ENCODE measurements at places on chromosomes 16 and 17. TPM values are rescaled to one million over a fixed set of nuclear protein-coding genes. Genes with fewer than 3 reads are reported as not detected.

Gene KRT14
- not detected for total RNA-seq

- H3K4me1 ChIP-seq: peaks cover 12% of the 10 kb centered on the region
- no peak overlapping the region for H3K27ac ChIP-seq
- H3K27me3 ChIP-seq: no peaks in the 10 kb centered on the region
- H3K36me3 ChIP-seq: no peaks in the 10 kb centered on the region
- no peak overlapping the region for H3K4me3 ChIP-seq
Measured at GRCh38 chr17:41962111-41962510, 4.5 kb upstream of the CNP start.

Gene KRTAP9-8
- total RNA-seq: not detected

DNA sequence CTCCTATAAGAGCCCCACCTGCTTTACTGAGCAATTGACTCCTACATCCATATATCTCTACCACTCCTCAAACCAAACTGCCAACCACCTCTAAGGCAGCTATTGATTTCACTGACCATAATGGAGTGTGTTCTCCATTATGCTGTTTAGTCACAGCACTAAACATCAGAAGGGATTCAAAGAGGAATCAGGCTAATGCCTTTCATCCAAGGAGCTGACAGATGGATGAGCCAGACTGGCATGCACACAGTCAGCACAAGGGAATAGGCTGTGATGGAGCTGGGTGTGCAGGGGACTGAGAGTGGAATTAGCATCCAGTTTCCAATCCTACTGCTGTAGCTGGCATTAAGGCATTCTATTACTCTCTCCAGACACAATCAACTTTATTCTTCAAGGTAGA, 88.7 kb upstream of the CCL2 start:
- no peak overlapping the region for H3K27ac ChIP-seq
- H3K4me3 ChIP-seq: no peak overlapping the region
- no peaks in the 10 kb centered on the region for H3K36me3 ChIP-seq
- H3K4me1 ChIP-seq: no peaks in the 10 kb centered on the region

- peaks cover 38% of the 10 kb centered on the region for H3K4me1 ChIP-seq
- H3K27me3 ChIP-seq: no peaks in the 10 kb centered on the region
- peak overlapping the region; percentile 48 for H3K27ac ChIP-seq
- no peak overlapping the region for H3K4me3 ChIP-seq
Measured at GRCh38 chr17:17778308-17779014, 58.3 kb downstream of the SREBF1 start.

- H3K27ac ChIP-seq: no peak overlapping the region
- DNase-seq: no peak
- H3K27me3 ChIP-seq: peaks cover 4% of the 10 kb centered on the region
- no peak overlapping the region for H3K4me3 ChIP-seq
- no peaks in the 10 kb centered on the region for H3K4me1 ChIP-seq
Measured at GRCh38 chr16:86061318-86061695, 162.3 kb downstream of the IRF8 start.

Gene PIEZO1
- total RNA-seq: 175 TPM

- no peak overlapping the region for H3K4me3 ChIP-seq
- H3K36me3 ChIP-seq: no peaks in the 10 kb centered on the region
- H3K4me1 ChIP-seq: no peaks in the 10 kb centered on the region
- DNase-seq: no peak
- no peaks in the 10 kb centered on the region for H3K27me3 ChIP-seq
Measured at GRCh38 chr16:55444754-55445485, 34.1 kb upstream of the MMP2 start.

DNA sequence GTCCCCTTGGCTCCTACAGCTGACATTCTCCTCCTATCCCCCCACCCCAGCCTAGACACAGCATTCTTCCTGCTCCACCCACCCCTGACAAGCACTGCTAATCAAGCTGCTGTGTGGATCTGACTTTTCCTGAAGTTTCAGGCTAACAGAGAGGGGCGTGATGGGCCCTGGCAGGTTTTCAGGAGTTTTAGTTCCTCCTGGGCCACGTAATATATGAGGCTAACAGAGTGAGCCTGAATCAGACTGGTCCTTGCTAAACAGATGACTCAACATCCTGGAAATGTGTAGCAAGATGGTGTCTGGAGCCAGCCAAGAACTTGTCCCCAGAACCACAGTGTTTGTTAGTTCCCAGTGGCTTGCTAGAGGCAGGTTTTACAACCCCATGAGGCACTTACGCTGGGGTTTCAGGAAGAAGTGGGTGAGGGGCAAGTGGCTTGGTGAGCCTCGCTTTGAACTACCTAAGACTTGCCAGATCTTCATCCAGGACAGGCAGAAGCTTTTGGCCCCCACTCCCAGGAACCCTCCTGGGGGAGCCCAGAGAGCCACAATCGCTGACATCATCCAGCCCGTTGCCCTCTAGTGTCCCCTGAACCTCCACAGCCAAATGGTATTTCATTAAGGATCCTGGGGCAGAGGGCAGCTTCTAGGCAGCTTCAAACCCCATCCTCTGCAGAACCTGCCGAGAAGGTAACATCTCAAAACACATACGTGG, 15.9 kb downstream of the TMEM92 start:
- no peaks in the 10 kb centered on the region for H3K36me3 ChIP-seq
- peaks cover 8% of the 10 kb centered on the region for H3K4me1 ChIP-seq
- DNase-seq: peak; percentile 57
- H3K4me3 ChIP-seq: no peak overlapping the region
- no peaks in the 10 kb centered on the region for H3K27me3 ChIP-seq

DNA sequence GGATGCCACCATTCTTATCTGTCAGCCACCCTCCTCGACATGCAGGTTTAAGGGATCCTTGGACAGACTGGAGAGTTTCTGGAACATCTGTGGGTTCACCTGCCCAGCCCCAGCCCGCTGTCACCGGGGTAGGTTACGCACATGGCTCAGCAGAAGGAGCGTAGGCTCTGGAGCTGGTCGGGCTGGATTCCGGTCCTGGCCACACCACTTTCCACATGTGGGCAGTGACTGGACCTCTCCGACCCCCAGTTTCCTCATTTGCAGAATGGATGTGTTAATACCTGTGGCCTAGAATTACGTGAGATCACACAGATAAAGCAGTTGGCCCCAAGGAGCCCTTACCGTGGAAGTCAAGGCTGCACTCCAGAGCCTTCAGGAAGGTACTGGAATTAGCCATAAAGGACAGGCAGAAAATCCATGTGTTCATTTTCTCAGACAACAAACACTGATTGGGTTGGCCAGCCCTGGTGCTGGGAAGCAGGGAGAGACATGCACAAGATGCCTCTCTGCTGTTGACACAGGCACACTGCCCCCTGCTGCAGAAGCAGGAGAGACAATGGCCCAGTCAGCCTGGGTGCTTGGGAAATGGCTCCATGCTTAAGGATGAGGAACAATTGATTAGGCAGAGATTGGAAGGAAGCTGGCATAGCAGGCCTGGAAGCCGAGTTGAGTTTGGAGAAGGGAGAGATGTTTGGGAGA, 58.8 kb downstream of the SF3B3 start:
- no peak overlapping the region for H3K4me3 ChIP-seq
- no peaks in the 10 kb centered on the region for H3K36me3 ChIP-seq
- no peak overlapping the region for H3K27ac ChIP-seq
- no peaks in the 10 kb centered on the region for H3K27me3 ChIP-seq
- DNase-seq: no peak
- no peaks in the 10 kb centered on the region for H3K4me1 ChIP-seq

Gene SLC6A2
- total RNA-seq: 0.10 TPM

DNA sequence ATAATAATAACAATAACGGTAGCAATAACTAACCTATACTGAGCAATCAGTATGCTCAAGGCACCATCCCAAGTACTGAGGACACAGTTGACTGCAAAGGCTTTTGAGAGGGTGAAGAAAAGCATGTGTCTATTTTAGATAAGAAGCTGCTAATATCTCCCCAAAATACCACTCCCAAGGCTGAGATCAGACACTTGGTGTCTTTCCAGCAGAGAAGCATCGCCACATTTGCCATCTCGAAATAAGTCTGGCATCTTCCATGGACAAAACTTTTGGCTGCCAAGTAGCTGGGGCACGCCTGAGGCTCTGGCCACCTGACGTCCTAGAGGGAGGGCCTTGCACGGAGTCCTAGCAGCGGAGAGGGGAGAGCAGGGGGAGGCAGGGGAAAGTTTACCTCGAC, 39.0 kb downstream of the ZNF423 start:
- no peak for DNase-seq
- H3K36me3 ChIP-seq: no peaks in the 10 kb centered on the region
- H3K27ac ChIP-seq: no peak overlapping the region
- no peaks in the 10 kb centered on the region for H3K27me3 ChIP-seq
- no peaks in the 10 kb centered on the region for H3K4me1 ChIP-seq

- no peak overlapping the region for H3K27ac ChIP-seq
- no peak for DNase-seq
- H3K4me1 ChIP-seq: no peaks in the 10 kb centered on the region
Measured at GRCh38 chr16:54822492-54822891, 108.2 kb upstream of the IRX5 start.

Gene TAC4
- not detected for total RNA-seq

- H3K27ac ChIP-seq: no peak overlapping the region
- H3K4me1 ChIP-seq: no peaks in the 10 kb centered on the region
- H3K4me3 ChIP-seq: no peak overlapping the region
- no peaks in the 10 kb centered on the region for H3K27me3 ChIP-seq
- H3K36me3 ChIP-seq: no peaks in the 10 kb centered on the region
Measured at GRCh38 chr17:66200685-66201092, 8.8 kb upstream of the CEP112 start.

DNA sequence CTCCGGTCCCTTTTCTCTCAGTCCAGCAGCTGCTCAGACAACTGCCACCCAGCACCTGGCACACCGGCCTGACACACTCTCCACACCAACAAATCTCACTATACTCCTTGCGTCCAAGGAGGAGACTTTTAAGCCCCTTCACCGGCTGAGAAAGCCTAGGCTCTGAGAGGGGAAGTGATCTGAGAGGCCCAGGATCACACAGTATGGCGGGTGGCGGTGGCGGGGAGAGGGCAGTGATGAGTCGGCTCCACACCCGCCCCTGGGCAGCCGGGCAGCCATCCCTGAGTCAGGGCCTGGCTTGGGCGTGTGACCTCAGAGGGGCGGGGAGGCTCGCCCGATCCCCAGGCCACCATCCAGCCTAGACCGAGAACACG, 569 bp downstream of the FLII start:
- H3K36me3 ChIP-seq: peaks cover 3% of the 10 kb centered on the region
- H3K27me3 ChIP-seq: no peaks in the 10 kb centered on the region
- peaks cover 13% of the 10 kb centered on the region for H3K4me1 ChIP-seq
- peak overlapping the region; percentile 79 for H3K4me3 ChIP-seq
- no peak for DNase-seq
- H3K27ac ChIP-seq: peak overlapping the region; percentile 86

GRCh38 chr17:78130437-78131101, at the start of gene TMC8:
TMC8 (plus strand) TSS chr17:78130771; CDS start chr17:78131589, 818 bp downstream.
- H3K4me3 ChIP-seq: no peak within 1 kb of the TSS
- DNase-seq: no peak
- no peaks in the 10 kb centered on the region for H3K27me3 ChIP-seq
- H3K4me1 ChIP-seq: peaks cover 36% of the 10 kb centered on the region

Gene HS3ST2
- not detected for total RNA-seq

- H3K27me3 ChIP-seq: no peaks in the 10 kb centered on the region
- H3K4me3 ChIP-seq: no peak overlapping the region
- H3K36me3 ChIP-seq: no peaks in the 10 kb centered on the region
- DNase-seq: no peak
Measured at GRCh38 chr17:68470961-68471360, 13.7 kb upstream of the WIPI1 start.

- no peak overlapping the region for H3K4me3 ChIP-seq
- no peak for DNase-seq
- H3K4me1 ChIP-seq: no peaks in the 10 kb centered on the region
- no peak overlapping the region for H3K27ac ChIP-seq
- H3K36me3 ChIP-seq: no peaks in the 10 kb centered on the region
- H3K27me3 ChIP-seq: no peaks in the 10 kb centered on the region
Measured at GRCh38 chr17:66934040-66934439, 30.5 kb upstream of the CACNG4 start.

GRCh38 chr17:74744714-74745547, 3.5 kb upstream of the NHERF1 start:
- no peaks in the 10 kb centered on the region for H3K27me3 ChIP-seq
- peak; percentile 52 for DNase-seq
- peaks cover 2% of the 10 kb centered on the region for H3K36me3 ChIP-seq
- H3K4me3 ChIP-seq: no peak overlapping the region

DNA sequence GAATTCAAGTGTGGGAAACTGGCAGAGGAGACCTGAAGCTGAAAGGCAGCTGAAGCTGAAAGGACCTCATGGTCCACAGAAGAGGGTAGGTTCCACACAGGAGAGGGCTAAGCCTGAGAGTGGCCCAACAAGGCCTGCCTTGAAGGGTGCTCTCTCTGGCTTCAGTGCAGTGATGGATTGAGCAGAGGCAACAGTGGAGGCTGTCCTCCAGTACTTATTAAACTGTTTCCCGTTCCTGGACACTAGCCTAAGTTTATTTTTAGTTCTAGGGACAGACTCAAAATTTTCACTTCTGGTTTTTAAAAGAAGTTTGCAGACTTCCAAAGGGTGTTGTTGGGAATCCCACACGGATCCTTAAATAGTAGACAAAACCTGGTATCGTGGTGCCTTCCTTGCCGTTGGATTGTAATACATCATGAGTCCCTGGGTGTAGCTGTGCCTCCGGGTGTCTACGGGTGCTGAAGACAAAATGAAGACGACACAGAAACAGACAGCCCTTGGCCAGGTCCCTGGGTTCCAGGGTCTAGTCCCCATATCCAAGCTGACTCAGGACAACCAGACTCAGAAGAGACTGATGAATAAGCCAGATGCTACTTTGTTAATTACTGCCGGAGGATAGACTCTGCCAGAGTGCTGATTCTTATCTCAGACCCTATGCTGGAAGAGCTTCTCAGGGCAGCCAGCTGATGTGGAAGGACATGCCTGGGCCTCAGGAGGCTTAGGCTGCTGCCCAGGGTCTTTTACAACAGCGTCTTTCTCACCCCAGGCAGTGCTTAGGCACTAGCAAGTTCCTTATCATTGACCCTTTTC, 7.1 kb upstream of the CMTM4 start:
- no peak for DNase-seq
- no peak overlapping the region for H3K27ac ChIP-seq
- no peaks in the 10 kb centered on the region for H3K4me1 ChIP-seq
- H3K4me3 ChIP-seq: no peak overlapping the region
- H3K36me3 ChIP-seq: no peaks in the 10 kb centered on the region
- H3K27me3 ChIP-seq: no peaks in the 10 kb centered on the region

- no peak overlapping the region for H3K4me3 ChIP-seq
- H3K4me1 ChIP-seq: no peaks in the 10 kb centered on the region
- DNase-seq: no peak
- H3K27me3 ChIP-seq: no peaks in the 10 kb centered on the region
Measured at GRCh38 chr17:83018658-83019193, 60.7 kb upstream of the METRNL start.

- H3K27ac ChIP-seq: no peak overlapping the region
- H3K4me3 ChIP-seq: no peak overlapping the region
- DNase-seq: no peak
- H3K36me3 ChIP-seq: no peaks in the 10 kb centered on the region
Measured at GRCh38 chr16:23869052-23869451, 33.3 kb downstream of the PRKCB start.

DNA sequence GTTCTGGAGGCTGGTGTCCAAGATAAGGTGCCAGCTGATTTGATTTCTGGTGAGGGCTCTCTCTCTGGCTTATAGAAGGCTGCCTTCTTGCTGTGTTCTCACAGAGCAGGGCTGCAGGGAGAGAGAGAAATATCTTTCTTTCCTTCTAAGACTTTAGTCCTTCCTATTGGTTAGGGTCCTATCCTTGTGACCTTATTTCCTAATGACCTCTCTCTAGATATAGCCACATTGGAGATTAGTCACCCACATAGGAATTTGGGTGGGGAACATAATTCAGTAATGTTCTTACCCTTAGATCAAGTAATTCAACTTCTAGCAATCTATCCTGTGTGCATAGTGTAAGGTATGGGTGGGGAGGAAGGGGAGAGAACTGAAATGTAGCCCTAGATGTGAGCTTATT, 18.0 kb upstream of the ABCA5 start:
- H3K27me3 ChIP-seq: no peaks in the 10 kb centered on the region
- H3K4me1 ChIP-seq: no peaks in the 10 kb centered on the region
- H3K36me3 ChIP-seq: no peaks in the 10 kb centered on the region
- no peak overlapping the region for H3K27ac ChIP-seq

Gene TEX14
- total RNA-seq: not detected
